ENCODE measurements at places on chromosomes 12 and 14.

- DNase-seq: no peak
These were observed 80.6 kb downstream of the BTG1 start for GRCh38 chr12:92065018-92065499.

GRCh38 chr12:48142818-48143674 lies 14.3 kb downstream of the ASB8 start:
- no peak for DNase-seq

- DNase-seq: no peak
These were observed 28.0 kb upstream of the DHRS4 start for GRCh38 chr14:23925523-23926075.

GRCh38 chr12:75452675-75453330 lies 27.8 kb upstream of the GLIPR1 start:
- DNase-seq: no peak

DNA sequence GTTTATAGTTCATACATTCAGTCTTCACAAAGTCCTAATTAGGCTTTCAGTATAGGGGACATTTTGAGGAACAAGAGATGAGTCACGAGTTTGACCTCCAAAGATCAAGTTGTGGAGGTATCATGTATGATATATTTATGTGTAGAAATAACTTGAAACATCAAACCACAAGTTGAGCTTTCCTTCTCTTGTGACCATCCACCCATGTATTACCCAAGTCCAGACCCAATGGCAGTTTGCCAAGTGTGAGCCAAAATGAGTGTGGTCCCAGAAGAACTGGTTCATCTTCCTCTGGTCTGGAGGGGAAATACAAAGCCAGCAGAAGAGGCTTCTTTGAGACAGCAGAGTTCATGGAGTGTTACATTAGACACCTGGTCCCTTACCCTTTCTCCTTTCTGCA lies 104.9 kb downstream of the ATP23 start:
- no peak for DNase-seq

DNA sequence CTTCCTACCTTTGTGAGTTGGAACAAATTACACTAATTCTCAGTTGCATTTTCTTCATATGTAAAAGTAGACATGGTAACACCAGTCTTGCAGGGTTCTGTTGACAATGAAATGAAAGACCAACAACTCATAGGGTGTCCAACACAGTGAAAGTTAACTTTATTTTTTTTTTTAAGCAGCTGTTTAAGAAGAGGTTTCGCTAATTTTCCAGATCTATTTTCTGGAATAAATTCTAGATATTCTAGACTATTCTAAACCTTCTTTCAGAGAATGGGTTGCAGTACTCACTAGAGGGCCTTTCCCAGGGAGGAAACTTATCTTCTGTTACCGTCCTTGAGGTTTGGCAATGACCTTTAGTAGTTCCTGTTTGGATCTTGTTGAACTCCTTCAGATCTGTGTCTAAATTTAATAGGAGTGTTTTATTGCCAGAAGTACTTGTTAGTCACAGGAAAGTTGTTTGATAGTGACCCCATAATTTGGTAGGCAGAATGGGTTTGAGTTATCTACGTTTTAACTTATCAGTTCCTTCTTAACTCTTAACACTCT lies 2.8 kb upstream of the ART4 start:
- no peak for DNase-seq

- no peak for DNase-seq
These were observed 67.3 kb downstream of the GSC start for GRCh38 chr14:94702629-94703028.

Data from stimulated activated CD8-positive, alpha-beta memory T cell treated with anti-CD3 and anti-CD28 coated beads, Interleukin-4, amount 100 ng/mL, for 1 hour (primary cell).